T-helper 2 cell (primary cell): ENCODE measurements at places on chromosomes 2 and 18.

DNA sequence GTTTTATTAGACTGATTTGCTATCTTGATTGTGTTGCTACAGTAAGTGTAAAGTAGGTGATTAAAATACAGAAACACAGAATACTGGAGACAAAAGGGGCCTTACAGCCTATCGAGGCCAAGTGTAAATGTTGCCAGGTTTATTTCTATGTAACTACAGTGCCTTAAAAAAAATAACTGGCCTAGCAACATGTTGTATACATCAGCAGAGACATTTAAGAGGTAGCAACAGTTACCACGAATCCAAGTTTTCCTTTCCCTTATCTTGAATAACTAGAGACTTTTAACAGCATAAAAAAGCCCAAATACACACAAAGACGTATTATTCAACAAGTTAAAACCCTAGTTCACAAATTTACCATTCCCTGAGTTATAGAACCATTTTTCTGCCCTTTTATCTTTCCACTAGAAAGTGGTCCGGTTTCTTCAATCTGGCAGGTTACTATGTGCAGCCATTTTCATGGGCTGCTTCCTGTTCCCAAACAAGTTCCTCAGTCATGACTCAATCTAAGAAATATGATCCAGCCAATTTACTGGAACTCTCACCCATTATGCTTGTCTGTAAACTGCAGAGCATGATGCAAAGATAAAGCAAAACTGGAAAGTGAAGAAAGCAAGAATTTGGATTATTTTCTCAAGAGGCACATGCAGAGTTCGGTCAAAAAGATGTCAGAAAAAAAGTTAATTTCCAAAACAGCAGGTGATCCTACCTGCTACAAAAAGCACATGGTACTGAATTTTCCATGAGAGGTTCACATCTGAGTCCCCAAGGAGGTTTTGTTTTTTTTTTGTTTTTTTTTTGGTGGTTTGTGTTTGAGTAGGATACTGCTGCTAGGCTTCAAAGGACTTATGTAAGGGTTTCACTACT is 22.2 kb downstream of the NFE2L2 start:
- DNase-seq: no peak

- no peak for DNase-seq
Measured at GRCh38 chr2:149021761-149022160, 16.7 kb upstream of the LYPD6B start.

GRCh38 chr2:63734510-63734909 is 107.2 kb upstream of the UGP2 start:
- no peak for DNase-seq

GRCh38 chr2:237408335-237409000 is 5.5 kb downstream of the COL6A3 start:
- no peak for DNase-seq

- DNase-seq: no peak
Measured at GRCh38 chr2:22904126-22904684, 480.8 kb upstream of the KLHL29 start.

GRCh38 chr2:151840216-151841046 is 12.2 kb upstream of the ARL5A start:
- DNase-seq: no peak

DNA sequence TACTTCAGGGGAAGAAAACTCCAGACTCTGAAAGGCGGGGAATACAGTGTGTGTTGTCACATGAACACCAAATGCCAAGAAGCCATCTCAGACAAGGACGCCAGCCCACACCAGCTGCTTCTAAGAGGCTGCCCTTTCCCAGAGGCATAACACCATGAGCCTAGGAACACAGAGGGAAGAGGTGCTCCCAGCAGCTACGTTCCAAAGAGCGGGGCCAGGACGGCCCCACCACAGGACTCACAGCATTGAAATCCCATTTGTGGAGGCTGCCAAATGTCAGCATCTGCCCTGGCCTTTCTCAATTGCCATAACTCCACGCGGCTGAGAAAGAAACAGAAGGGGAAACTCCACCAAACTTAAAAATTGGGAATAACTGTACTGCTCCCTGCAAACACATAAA is 20.1 kb upstream of the ID2 start:
- DNase-seq: no peak

DNA sequence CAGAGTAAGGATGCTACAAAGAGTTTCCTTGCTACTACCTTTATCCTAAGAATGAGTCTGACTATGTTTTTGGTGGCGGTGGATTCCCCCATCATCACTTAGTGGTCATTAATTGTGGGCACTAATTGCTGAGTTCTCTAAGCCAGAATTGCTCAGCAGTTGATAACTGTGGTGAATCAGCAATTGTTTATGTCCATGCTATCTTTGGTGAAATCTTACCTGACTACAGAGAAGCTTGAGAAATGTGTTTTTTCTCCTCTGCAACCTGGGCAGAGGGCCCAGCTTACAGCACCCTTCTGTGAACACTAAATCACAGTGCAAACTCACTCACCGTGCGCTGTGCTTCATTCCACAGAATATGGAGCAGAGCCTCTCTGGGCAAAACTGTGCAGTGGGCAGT is 683.6 kb downstream of the CNTNAP5 start:
- no peak for DNase-seq

DNA sequence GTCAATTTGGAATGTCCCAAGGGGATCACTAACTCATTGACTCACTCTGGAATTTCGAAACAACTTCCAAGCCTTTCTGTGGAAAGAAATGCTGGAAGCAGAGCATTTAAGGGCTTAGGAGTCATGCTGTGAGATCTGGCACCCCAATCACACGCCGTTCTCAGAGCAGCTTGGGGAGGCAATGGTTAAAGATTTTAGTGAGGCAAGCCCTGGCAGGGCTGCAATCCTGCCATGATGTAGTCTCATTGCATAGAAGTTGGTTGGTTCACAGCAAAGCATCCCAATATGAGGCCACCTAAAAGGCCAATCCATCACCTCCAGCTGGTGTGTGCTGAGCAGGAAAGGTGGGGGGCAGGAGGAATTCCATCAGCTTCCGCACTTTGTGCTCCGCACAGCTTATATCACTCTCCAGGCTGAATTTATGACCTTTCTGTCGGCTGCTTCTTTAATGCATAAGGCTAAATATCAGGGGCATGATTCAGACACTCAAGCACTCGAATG is 1043.9 kb upstream of the POU3F3 start:
- DNase-seq: no peak

- DNase-seq: no peak
Measured at GRCh38 chr2:163505281-163505680, 230.5 kb downstream of the FIGN start.

DNA sequence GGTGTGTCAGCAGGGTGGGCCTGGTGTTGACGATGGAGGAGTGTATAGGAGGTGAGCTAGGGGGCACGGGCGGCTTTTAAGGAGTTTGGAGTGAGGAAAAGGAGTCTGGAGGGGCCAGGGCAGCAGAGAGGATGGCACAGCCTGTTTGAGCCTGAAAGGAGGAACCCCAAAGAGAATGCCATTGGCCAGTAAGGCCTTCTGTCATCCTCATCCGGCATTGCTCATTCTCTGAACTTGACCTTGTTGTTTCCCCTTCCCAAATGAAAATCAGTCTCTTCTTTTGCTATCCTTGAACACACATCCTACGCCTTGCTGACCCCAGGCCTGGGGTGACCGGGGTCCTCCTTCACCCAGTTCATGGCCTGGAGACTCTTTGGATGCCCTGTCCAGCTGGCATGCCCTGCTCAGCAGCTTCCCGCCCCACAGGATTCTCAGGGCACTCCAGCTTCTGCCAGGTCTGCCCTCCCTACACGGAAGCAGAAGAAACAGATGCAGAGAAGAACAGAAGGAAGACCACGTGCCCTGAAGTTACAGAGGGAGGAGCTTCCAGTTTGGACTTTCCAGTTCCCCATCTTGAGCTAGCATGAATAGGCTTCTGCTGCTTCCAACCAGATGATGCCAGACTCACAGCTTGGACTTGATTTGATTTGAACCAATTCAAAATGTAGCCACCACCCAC is 20.5 kb upstream of the KIF3C start:
- no peak for DNase-seq

- no peak for DNase-seq
Measured at GRCh38 chr2:239569401-239570090, 168.7 kb upstream of the HDAC4 start.

- no peak for DNase-seq
Measured at GRCh38 chr18:21265971-21266673, 24.1 kb downstream of the GREB1L start.

GRCh38 chr2:106158871-106159270 is 35.2 kb downstream of the UXS1 start:
- DNase-seq: no peak

GRCh38 chr2:144526831-144527230 is 6.9 kb upstream of the ZEB2 start:
- no peak for DNase-seq

- no peak for DNase-seq
Measured at GRCh38 chr2:1742681-1743395, 1.5 kb downstream of the PXDN start.

DNA sequence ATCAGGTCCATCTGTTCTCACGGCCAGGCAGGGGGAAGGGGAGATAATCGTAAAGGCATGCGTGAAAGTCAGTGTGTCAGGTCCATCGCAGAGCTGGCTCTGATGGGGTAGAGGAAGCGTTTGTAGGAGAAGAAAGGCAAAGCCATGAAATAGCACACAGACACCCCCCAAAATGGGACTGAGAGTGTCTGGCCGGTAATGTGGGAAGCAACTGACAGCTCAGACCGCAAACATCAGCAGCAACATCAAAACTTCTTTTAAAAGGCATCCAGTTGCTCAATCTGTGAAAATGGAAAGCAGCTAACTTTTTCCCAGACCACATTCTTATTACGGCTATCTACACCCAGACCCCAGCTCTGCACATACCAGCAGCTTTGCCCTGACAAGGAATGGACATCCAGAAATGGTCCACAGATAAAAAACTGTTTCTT is 232.6 kb downstream of the EN1 start:
- no peak for DNase-seq

DNA sequence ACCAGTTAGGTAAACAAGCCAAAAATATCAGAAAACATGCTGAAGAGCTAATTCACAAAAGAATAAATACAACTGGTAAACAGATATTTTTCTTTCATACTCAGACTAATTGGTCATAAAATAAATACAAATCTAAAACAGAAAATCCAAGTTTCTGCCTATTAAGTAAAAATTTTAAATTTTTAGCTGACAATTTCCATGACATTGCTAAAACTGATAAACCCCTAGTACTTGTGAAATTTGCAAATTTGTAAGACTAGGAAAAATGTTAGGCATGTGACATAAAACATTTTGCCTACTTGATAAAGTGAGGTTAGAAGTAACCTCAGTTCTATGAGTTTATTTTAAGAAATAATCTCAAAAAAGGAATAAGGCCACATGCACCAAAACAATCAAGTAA is 356.1 kb downstream of the LRATD1 start:
- no peak for DNase-seq

- DNase-seq: no peak
Measured at GRCh38 chr2:229943171-229943570, 20.9 kb downstream of the FBXO36 start.

- peak; percentile 10 for DNase-seq
Measured at GRCh38 chr18:22846088-22846683, 86.9 kb upstream of the RBBP8 start.

DNA sequence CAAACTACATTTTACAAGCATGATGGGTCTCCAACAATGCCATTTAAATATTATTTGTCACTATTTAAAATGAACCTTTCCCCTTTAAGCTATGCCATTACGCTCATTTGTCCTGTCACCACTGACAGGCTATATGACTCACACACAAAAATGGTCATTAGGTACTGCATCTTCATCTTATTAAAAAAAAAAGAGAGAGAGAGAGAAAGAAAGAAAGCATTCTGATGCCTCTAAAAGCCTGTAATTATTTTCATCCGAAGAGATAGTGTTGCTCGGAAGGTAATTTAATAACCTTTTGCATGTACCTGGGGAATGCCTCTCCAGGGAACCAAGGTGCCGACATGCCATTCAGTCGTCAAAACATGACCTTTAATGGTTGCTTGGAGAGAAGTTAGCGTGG is 226.7 kb downstream of the ARHGAP15 start:
- DNase-seq: no peak

GRCh38 chr18:35964319-35964718 is 8.2 kb upstream of the RMP24 start:
- no peak for DNase-seq

- no peak for DNase-seq
Measured at GRCh38 chr18:39453882-39454281, 1888.3 kb upstream of the CELF4 start.
